ENCODE measurements at places on chromosomes 6 and 20.

GRCh38 chr6:158552055-158552795 is 7.7 kb upstream of the TMEM181 start:
- no peak for DNase-seq

GRCh38 chr6:133380047-133380446 is 138.9 kb downstream of the EYA4 start:
- no peak for DNase-seq

GRCh38 chr6:107576852-107577251 is 86.9 kb downstream of the SOBP start:
- peak; percentile 64 for DNase-seq

DNA sequence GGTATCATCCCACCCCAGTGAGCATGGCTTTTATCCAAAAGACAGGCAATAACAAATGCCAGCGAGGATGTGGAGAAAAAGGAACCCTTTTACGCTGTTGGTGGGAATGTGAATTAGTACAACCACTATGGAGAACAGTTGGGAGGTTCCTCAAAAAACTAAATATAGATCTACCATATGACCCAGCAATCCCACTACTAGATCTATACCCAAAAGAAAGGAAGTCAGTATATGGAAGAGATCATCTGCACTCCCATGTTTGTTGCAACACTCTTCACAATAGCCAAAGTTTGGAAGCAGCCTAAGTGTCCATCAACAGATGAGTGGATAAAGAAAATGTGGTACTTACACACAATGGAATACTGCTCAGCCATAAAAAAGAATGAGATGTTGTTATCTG is 5.9 kb upstream of the KIAA1755 start:
- no peak for DNase-seq

DNA sequence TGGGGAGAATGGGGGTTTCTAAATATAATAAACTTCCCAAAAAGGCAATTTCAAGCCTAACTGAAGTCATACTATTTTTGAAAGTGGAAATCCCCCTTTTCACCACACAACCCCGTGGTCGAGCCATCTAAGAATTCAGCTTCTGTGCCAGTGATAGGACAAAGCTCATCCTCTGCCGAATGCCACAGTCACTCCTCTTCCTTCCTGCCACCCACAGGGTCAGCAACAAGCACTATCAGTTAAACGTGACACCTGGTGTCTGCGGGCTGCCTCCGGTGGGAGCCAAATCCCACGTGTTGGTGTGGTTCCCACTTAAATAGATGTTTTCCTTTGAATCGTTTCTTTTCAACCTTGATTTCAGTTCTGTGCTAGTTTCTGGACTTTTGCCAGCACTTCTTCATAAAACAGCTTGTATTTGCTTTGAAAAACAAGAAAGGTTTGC is 60.7 kb downstream of the TNFAIP3 start:
- DNase-seq = no peak

DNA sequence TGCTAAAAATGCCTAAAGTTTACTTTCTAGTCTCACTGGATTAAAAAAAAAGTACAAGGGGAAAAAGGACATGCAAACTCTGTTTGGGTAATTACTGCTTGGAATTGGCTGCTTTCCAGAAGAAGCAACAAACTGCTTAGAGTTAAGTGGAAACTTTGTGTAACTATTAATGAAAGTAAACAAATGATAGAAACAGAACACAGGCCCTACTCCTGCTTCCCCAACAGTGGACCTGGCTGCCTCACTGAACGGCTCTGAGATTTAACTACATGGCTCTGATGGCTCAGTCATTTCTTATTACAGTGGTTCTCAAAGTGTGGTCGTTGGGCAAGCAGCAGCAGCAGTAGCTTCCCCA is 108.5 kb downstream of the MAN1A1 start:
- peak; percentile 6 for DNase-seq

GRCh38 chr20:58938541-58938940 is 42.5 kb upstream of the NELFCD start:
- no peak for DNase-seq

- no peak for DNase-seq
Measured at GRCh38 chr20:62925076-62925419, 1.3 kb downstream of the DIDO1 start.

DNA sequence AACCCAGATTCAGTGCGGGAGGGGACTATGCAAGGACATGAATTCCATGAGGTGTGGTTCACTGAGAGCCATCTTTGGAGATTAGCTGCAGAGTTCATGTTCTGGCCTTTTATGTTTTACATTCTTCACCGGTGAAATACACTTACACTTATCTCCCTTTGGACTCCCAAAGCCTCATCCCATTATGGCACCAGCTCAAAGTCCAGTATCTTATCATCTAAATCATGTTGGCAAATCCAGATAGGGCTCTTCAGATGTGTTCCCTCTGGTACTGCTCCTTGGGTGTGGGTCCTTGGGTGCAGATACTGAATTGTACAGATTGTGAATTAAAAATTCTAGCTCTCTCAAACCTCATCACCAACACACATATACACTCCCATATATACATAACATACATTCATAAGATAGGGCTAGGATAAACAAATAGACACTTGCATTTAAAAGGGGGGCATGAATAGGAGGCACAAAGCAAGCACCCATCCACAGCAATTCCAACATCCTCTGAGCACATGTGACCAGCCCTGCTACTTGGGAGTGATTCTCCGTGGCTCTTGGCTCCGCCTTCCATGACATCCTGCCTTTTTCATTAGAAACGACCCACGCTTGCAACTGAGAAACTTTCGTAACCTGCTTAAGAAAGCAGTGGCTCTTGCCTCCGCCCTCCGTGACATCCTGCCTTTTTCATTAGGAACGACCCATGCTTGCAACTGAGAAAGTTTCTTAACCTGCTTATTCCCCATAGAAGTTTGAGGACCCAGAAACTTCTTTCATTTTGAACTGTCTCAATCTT is 53.6 kb upstream of the LRRC1 start:
- DNase-seq = no peak

DNA sequence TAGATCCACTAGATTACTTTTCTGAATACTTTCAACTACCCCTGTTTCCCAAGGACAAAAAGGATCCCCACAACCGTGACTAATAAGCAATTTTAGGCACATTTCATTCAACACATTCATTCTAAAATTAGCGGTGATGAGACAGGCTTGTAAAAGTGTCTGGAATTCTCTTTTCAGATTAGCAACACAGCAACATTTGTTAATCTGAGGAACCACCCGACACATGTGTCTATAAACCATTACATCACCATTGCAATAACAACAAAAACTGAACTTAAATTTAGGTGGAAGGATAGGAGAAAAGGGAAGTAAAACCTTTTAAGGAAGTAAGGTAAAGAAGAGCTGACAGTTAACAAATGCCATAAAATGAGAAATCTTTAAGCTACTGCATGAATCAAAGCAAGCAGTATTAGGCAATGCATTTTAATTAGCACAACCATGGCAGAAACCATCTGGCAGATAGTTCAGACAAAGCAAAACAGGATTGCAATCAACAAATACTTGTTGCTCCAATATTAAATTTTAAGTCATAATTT is 49.1 kb downstream of the MAP3K7 start:
- peak; percentile 53 for DNase-seq

DNA sequence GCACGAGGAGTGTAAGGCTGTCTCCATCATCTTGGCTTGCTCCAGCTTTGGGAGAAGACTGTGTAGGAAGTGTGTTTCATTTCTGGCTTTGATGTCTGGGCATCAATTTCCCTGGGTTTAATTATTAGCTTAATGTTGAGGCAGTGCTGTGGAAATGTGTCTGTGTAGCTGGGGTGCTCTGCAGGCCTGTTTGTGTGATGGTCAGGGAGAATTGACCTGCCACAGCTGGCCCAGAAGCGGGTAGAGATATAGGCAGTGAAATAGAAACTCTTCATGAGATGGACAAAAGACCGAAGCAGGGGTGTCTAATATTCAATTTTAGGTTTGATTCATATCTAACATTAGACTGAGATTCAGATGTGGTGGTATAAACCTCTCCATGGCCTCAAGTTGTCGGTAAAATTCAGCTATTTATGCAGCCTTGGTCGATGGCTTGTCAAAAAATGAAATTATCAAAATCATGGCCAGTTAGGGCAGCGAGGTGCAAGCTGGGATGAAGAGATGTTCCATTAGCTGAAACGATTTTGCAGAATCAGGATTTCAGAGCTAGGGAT is 95.3 kb upstream of the SNX9 start:
- no peak for DNase-seq

DNA sequence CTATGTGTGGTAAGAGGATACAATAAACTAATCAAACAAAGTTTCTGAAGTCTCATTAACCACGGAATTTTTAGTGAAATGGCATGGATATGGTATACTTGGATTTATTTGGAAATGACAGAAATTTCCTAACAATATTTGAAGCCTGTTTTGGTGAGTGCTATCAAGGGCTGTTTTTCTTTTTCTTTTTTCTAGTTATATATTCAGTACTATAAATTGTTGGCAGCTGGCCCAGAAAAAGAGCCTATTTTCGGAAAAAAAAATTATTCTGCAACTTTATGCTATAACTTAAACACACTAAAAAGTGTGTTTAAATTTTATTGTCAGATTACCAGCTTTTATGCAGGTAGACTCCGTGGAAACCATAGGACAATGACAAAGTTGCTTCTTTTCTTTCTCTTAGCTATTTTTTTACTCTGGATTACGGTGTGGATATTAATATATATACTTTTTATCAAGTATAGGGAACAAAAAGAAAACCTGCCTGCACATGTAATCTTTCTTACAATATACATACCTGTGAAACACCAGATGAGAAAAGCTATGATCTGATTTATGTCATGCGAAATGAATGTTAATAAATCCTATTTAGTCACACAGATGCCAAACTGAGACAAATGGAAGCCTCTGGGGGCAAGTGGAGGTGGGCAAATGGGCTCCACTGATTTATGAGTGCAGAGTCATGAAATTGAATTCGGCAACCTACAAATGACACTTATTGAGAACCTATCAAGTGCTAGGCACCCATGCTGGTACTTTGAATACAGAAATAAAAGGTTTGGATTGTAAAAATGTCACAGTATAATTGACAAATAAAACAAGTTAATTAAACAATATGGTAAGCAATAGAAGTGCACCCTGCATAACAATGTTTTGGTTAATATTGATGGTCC is 919.5 kb upstream of the FLRT3 start:
- DNase-seq = no peak

DNA sequence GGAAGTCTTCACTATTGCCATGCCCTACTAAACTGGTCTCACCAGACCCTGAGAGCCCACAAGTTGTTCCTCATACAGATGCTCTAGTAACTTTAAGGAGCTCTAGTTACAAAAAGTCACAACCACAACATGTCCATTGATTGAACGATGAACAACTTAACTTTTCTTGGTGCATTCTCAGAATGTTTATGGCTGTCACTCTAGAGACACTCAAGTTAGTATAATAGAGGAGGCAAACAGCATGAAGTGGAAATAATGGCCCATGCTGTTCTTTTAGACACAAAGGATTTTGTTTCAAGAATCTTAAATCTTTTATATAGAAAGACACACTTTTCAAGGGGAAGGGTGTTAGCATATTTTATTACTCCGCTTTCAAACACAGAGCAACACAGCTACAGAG is 934.4 kb downstream of the HACE1 start:
- no peak for DNase-seq

- no peak for DNase-seq
Measured at GRCh38 chr6:133699741-133700385, 189.1 kb upstream of the TCF21 start.

- DNase-seq = no peak
Measured at GRCh38 chr6:34696189-34696738, 303 bp downstream of the ILRUN start.
